SHP77 (cell line): ENCODE measurements at places on chromosomes 16 and 17.

DNA sequence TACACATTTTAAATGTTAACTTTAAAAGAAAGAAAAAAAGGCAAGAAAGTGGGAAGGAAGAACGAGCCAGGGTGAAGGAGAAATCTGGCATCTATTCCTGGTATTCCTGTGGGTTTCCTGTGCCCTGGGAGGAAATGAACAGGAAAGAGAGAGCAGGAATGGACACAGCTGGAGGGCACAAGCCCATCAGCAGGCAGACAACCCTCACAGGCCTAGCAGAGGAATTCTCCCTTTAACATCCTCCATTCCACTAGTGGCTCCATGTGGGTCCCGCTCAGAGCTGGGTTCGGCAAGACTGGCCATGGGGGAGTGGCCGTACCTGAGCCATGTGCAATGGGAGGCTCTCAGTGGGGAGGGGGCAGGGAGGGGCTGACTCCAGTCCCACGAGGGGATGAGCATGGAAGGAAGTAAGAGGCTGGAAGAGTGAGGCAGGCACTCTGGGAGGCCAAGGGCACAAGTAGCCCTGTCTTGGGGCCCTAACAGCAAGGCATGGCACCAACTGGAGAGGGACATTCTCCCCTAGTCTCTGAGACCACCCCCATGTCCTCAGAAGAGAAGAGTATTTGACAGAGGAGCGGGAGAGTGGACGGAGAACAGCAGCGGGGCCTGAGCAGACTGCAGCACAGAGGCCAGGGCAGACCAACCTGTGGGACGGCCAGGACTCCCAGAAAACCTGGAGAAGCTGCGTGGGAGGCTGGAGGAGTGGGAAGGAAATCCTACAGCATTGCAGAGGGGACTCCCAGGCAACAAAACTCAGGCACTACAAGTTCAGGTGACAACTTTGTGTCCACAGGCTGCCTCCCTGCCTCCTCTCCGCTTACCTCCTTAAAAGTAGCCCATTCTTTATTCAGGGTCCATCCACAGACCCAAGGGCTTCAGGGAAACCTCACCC lies 30.2 kb downstream of the TK2 start:
- no peak for DNase-seq

DNA sequence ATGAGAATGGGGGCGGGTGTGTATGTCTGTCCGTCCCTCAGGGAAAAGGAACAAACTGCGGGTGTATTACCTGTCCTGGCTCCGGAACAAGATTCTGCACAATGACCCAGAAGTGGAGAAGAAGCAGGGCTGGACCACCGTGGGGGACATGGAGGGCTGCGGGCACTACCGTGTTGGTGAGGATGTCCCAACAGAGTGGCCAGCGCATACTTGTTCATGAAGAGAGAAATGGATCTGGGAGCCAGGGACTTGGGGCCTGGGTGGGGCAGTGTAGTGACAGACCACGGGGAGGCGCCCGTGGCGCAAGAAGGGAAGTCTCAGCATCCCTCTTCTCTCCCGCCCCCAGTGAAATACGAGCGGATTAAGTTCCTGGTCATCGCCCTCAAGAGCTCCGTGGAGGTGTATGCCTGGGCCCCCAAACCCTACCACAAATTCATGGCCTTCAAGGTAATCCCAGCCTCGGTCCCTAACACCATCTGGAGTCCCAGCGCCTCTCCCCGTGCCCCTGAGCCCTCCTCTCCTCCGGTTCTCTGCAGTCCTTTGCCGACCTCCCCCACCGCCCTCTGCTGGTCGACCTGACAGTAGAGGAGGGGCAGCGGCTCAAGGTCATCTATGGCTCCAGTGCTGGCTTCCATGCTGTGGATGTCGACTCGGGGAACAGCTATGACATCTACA lies 3.5 kb upstream of the C17orf107 start:
- no peak for DNase-seq

DNA sequence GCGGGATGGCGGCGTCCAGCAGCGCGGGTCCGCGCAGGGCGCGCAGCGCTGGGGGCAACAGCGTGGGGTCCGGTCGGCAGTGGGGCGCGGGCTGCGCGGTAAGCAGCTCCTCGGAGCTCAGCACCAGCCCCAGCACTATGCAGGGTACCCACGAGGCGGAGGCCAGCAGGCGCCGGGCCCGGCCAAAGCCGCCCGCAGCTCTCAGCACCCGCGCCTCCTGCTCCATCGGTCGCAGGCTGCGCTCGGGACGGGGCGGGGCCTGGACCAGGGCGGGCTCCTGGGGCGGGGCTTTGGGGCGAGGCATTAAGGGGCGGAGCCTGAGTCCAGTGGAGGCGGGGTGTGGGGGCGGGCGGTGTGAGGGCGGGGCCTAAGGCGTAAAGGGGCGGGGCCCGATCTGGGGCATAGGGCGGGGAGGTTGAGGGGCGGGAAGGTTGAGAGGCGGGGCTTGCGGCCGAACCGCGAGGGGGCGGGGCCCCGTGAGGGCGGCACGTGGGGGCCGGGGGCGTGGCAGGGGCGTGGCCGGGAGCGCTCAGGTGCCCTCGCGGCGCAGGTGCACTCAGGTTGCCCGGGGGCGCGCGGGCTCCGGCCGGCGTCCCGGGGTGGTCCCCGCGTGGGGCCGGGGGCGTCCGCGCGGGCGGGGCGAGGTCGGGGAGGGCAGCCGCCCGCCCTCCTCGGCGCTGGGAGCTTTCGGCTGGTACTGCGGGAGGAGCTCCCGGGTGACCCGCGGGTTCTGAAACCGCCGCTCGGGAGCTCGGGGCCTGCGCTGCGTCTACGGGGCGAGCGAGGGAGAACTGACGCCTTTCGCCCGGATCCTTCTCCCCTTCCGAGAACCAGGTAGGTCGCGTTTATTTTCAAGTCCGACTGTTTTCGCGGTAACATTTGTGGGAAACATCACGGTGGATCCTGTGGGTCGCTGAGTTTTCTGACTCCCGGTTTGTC lies 1.4 kb upstream of the SLC22A31 start:
- DNase-seq, result peak; percentile 34

DNA sequence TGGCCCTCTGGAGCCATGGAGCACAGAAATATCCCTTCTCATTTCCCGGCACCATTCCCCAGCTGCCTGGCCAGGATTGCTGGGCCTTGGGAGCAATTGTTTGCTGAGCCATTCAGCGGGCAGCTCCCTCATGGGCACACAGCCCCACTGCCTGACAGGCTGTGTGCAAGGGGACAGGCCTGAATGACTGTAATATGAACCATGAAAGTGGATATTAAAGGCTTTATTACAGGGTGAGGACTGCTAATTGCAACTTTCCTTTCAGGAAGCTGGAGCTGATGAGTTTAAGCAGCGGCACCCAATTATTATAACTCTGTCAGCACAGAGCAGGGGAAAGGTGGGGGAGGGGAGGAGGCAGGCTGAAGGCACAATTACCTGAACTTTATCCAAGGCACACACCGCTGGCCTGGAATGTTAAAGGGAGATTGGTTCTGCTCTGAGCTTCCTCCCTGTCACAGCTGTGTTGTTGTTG lies 159.8 kb upstream of the SDK2 start:
- peak; percentile 37 for DNase-seq

- DNase-seq, result no peak
Observed at GRCh38 chr17:77929871-77930436, 28.5 kb upstream of the TNRC6C start.

GRCh38 chr16:83134638-83135037 lies 507.9 kb downstream of the CDH13 start:
- DNase-seq, result no peak

- peak; percentile 46 for DNase-seq
Observed at GRCh38 chr17:44115585-44116415, 7.6 kb downstream of the HDAC5 start.

DNA sequence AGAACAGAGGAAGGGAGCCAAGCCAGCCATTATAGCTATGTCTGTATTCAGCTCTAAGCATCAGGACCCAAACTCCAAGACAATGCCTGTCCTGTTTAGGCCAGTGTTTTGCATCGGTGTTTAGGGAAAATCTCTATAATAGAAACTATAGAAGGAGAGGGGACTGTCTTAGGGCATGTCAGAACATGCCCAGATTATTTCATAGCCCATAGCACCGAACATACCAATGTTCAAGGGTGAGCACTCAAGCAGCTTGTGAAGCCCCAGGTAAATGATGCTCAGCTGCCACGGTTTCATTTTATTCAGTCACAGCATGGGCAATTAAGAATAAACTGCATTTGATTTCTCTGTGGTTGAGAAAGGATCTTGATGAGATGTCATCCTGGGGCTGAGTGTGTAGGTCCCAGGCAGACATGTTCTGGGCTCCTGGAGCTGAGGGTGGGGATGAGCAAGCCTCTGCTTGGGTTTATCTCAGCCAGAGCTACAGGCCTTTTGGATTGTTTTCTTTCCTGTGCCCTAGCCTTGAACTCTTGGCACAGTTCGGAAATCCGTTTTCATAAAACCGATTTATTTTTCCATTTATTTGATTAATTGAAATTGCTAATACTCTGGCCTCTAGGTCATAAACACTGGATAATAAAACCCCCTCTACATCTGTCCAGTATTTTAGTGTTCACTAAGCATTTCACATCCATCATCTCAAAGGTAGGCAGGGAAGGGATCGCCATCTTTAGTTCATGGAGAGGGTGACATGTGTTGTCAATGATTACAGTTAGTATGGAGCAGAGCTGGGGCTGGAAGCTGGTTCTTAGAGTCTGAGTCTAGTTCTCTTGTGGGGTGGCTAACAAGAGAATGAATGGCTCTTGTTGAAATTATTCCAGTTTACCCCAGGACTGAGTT lies 290.7 kb upstream of the ASIC2 start:
- no peak for DNase-seq

DNA sequence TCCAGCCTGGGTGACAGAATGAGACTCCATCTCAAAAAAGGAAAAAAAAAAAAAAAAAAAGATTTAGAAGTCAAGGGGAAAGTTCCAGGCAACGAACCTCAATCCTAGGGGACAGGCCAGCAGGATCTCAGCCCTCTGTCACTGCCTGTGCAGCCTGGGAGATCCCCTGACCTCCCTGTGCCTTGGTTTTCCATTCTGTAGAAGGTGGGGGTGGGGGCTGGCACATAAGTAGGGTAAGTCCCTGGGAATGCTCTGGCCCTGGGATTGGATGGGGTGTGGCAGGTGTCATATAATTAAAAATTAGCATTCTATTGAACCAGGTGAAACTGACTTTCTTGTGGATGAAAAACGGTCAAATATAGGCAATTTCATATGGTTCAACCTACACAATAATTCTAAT lies 90.5 kb downstream of the C16orf78 start:
- DNase-seq, result no peak

DNA sequence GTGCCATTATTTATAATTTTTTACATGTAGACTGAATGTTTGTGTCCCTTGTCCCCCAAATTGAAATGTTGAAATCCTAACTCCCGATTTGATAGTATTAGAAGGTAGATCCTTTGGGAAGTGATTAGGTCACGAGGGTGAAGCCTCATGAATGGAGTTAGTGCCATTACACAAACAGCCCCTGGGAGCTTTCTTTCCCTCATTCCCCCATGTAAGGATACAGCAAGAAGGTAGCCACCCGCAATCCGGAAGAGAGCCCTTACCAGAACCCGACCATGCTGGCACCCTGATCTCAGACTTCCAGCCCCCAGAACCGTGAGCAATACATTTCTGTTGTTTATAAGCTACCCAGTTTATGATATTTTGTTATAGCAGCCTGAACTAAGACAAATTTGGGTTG lies 143.2 kb downstream of the NPIPB5 start:
- DNase-seq, result no peak

DNA sequence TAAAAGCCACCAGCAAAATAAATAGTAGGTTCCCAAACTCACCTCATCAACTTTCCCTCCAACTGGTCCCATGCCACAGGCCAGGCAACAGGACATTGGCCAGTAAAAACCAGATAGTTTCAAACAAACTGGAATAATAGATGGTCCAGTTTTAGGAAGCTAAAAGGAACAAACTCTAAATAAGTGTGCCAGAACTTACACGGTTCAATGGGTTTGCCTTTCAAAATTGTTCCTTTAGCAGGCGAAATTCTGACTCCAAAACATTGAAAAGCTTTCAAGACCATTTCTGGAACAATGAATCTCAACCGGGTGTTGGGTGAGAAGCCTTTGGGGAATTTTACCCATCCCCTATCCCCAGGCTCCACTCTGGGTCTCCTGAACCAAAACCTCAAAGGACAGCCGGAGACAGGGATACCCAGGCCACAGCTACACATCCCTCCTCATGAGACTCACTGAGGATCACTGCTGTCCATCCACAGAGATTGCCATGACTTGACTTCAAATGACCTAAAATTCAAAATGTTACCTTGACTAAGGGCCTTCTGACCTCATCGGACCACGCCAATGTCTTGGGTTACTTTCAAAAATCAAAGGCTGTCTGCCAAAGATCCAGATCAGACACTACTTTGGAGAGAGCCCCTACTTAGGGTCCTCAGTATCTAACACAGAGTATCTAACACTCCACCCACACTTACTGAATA lies 13.0 kb downstream of the AXIN2 start:
- DNase-seq, result no peak
